ENCODE measurements at places on chromosomes 1 and 21. TPM values are rescaled to one million over a fixed set of nuclear protein-coding genes. Genes with fewer than 3 reads are reported as not detected.

The FALEC gene
- total RNA-seq: 0.43 TPM

The BRDT gene
- total RNA-seq: not detected

GRCh38 chr1:101039245-101039644, 13.7 kb upstream of the DPH5 start:
- no peak overlapping the region for H3K4me3 ChIP-seq
- H3K27ac ChIP-seq: no peak overlapping the region
- H3K4me1 ChIP-seq: peaks cover 3% of the 10 kb centered on the region
- DNase-seq: peak; percentile 50
- no peaks in the 10 kb centered on the region for H3K36me3 ChIP-seq
- no peaks in the 10 kb centered on the region for H3K27me3 ChIP-seq

DNA sequence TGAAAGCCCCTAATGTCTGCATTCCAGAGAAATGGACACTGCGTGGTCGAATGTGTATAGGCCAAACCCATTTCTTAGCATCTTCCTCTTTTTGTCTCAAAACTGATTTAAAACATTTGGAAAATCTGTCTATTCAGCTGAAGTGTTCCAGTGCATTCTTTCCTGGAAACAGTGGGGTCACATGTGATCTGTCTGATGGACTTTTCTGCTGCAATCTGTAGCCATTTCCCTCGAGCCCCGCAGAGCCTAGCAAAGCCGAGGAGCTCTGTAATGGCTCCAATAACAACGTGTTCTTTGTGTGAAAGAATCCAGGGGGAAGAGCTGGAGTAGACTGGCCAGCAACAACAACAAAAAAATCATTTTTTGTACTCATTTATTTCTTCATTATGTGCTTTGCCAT, 329.3 kb downstream of the BARHL2 start:
- peak overlapping the region; percentile 64 for H3K27ac ChIP-seq
- no peaks in the 10 kb centered on the region for H3K27me3 ChIP-seq
- no peak overlapping the region for H3K4me3 ChIP-seq
- H3K4me1 ChIP-seq: peaks cover 22% of the 10 kb centered on the region

GRCh38 chr1:34477632-34478141, 277.2 kb upstream of the GJB5 start:
- H3K27ac ChIP-seq: no peak overlapping the region
- H3K36me3 ChIP-seq: no peaks in the 10 kb centered on the region
- H3K27me3 ChIP-seq: no peaks in the 10 kb centered on the region
- no peaks in the 10 kb centered on the region for H3K4me1 ChIP-seq
- no peak for DNase-seq

- no peaks in the 10 kb centered on the region for H3K4me1 ChIP-seq
- no peaks in the 10 kb centered on the region for H3K36me3 ChIP-seq
- H3K27ac ChIP-seq: no peak overlapping the region
Measured at GRCh38 chr21:24220446-24220845, 1386.8 kb downstream of the MRPL39 start.

DNA sequence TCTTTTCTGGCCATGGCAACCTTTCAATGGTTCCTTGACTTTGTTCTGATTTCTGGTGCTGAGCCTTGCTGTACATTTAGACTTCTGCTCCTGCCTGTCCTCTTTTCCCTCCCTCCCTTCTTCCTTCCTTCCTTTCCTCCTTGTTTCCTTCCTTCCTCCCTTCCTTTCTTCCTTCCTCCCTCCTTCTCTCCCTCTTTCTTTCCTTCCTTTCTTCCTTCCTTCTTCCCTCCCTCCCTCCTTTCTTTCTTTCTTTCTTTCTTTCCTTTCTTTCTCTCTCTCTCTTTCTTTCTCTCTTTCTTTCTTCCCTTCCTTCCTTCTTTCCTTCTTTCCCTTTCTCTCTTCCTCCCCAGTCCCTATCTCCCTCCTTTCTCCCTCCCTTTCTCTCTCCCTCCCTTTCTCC, 10.4 kb upstream of the IGSF21 start:
- no peaks in the 10 kb centered on the region for H3K27me3 ChIP-seq
- no peaks in the 10 kb centered on the region for H3K4me1 ChIP-seq
- H3K27ac ChIP-seq: no peak overlapping the region
- DNase-seq: no peak
- no peaks in the 10 kb centered on the region for H3K36me3 ChIP-seq
